ENCODE measurements at places on chromosomes 12 and 14. TPM values are rescaled to one million over a fixed set of nuclear protein-coding genes. Genes with fewer than 3 reads are reported as not detected.

DNA sequence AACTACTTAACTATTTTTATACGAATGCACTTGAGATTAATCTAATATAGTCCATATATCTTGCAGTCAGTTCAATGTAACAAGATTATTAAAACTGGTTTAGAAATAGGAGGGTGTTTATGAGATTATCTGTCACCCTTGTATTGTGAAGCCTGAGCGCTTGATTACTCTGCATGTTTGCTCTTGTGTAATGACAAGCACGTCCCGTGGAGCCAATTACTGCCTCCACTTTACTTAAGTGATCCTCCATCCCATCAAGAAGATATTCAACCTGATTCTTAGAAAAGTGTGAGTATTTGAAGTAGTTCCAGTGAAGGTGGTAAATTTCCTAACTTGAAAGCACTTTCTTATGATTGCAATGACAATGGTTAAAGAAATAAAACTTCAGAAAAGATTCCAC, 415.2 kb upstream of the GARIN6 start:
- ATAC-seq: no peak

DNA sequence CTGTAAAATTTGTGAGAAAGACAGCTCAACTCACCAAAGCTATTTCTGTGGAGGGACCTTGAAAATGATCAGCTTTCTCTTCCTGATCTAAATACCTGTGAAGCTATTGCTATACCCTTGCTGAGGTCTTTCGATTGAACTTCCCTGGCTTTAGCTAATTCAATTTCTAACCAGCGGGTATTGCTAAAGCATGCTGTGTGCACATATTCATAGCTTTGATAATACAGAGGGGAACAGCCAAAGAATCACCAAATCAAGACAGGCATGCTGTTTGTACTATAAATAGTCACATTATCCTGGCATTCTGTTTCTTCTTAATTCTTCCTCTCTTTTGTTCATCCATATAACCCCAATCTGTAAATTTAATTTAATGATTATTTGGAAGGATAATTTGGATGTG, 233.0 kb downstream of the LRFN5 start:
- no peak for ATAC-seq

DNA sequence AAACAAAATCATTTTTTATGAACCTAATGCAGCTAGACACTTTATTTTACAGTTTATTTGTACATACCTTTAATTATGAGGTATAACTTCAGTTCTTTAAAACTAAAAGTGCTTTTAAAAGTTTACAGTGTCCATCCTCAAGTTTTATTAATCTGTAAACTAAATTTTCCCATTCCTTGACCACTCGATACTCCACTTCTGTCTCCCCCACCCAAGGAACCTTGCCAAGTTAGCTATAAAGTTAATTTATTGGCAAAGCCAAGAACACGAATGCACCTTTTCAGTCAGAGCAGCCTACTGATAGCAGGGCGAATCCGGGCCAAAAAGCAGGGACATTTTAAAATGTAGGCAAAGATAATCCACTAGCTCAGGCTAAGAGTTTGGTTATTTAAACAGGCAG, 29.6 kb downstream of the NAA30 start:
- no peak for ATAC-seq

DNA sequence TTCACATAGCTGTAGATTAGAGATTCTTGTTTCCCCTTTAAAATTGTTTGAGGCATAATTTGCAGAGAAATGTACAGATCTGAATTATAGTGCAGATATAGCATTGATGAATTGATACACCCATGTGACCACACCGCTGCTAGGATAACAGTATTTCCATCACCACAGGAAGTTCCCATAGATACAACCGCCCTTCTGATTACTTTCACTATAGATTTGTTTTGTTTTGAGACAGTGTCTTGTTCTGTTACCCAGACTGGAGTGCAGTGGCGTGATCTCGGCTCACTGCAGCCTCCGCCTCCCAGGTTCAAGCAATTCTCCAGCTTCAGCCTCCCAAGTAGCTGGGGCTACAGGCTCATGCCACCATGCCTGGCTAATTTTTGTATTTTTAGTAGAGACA, 8.8 kb upstream of the ASPG start:
- ATAC-seq: no peak

DNA sequence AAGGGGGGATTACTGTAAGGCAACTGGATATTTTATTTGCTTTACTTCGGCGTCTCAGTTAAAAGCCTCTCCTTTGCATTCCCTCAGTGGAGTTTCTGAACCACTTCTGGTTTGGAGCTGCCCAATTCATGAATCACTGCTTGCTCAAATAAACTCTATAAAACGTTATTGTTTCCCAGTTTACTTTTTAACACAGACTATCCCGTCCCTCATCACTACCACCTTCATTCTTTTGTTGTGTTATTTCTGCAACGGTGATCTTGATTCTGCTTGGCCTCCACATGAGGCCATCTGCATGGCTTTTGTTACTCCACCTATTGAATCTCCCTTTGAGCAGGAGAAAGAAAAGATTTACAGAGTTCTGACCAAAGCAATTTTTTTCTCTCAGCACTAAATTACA, 104.0 kb upstream of the PLEKHA5 start:
- peak; percentile 80 for ATAC-seq

GRCh38 chr14:57057803-57058202, 210.9 kb downstream of the EXOC5 start:
- no peak for ATAC-seq

DNA sequence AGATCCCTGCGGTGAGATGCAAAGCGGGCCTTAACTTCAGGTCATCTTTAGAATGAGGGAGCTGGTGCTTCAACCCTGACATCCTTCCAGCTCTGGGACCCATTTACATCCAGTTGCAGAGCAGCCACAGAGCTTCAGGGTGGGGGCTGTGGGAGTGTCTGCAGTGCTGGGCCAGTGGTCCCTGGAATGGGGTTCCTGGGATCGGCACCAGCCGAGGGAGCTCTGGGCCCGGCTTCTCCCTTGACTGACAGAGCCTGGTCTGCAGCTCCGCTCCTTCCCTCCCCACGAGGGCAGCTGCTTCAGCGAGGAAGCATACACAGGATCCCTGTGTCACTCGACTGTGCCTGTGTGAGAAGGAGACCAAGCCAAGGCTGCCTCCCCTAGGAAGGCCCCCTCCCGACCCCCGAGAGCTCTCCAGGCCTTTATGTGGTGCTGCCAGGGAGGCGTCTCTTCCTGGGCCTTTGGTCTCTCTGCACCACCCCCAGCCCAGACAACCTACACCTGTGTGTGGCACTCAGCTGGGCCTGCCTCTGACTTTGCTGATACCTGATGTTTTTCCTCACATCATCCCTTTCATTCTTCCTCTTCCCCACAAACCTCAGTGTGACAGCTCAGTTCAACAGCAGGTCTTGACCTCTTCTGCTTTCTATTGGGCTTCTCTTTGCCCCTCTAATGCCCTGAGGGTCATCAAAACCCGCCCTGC, 48.1 kb upstream of the RIN3 start:
- no peak for ATAC-seq

- ATAC-seq: peak; percentile 59
Measured at GRCh38 chr14:103384450-103385151, 614 bp upstream of the MARK3 start.

DNA sequence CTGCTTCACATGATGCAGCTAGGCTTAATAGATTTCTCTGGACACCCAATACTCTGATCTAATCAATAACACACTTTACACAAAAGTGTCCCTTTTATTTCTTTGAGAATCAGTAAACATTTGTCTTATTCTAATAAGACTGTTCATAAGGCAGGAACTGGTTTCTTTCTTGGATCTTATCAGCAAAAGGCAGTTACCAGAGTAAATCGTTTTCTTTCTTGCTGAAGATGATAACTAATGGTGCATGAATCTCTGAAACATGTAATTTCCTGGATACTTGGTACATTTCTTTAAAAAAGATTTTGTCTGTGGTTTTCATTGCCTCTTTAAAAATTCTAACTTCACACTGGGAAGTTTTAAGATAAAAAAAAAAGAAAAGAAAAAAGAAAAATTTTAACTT, 39.6 kb downstream of the WIF1 start:
- no peak for ATAC-seq

- ATAC-seq: no peak
Measured at GRCh38 chr14:22979748-22980392, 2.5 kb downstream of the AJUBA start.

DNA sequence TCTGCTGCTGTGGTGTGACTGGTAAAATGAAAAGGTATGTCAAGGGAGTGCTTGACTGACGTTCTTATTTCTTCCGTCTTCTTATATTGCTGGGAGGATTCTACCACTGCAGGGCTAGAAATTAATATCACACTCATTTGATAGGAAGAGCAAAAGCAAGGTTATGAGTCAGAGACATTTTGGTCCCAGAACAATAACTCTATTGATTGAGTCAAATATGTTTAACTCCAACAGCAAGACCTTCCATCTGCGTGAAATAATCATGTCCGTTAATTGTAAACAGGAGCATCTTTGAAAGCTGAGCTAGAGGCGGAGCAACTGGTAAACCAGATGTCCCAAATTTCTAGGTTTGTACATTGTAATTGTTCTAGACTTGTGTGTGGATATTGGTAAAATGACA, 1293.6 kb downstream of the AACS start:
- no peak for ATAC-seq

Gene FAM90A1
- total RNA-seq: 0.31 TPM

Gene KRT83
- total RNA-seq: not detected

DNA sequence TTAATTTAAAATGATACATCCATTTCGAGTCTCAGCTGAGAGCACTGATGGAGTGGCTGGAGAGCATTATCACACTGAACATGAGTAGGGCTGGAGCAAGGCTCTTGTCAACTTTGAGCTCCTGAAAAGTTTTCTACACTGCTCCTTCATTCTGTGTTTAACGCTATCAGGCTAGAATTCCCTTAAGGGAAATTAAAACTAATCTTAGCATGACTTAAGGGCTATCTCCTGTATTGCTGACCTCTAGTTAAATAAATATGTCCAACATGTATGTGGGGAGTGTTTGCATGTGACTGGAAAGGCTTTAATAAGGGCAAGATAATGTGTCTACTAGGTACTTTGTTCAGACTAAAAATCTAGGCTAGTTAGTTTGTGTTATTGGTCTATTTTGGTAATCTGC, 116.7 kb upstream of the CAND1 start:
- ATAC-seq: no peak

- ATAC-seq: no peak
Measured at GRCh38 chr14:54700717-54701116, 133.8 kb downstream of the SAMD4A start.

DNA sequence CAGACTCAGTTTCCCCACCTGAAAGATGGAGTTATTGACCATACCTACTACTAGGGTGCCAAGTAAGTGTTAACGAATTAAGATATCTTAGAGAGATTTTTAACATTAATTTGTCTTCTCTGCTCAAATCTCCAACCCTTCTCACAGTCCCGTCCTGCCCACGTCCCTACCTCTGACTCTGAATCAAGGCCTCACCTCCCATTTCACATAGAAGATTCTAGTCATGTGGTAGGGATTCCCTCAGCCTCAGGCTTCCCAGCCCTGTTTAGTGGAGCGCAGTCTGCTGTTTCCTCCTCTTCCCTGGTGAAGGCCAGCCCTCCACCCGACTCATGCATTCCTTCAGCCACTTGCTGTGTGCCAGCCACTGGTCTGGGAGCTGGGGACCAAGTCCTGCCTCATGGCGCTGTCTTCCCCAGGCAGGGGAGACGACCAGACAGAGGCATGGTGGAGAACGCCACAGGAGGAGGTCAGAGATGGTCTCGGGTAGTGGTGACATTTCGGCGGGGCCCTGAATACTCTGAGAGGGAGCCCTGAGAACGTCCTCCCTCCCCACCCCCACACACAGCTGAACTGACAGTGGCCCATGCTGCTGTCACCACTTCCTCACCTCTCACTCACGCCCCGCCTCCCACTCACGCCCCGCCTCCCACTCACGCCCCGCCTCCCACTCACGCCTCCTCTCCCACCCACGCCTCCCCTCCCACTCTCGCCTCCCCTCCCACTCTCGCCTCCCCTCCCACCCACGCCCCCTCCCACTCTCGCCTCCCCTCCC, 38.8 kb downstream of the TMEM63C start:
- no peak for ATAC-seq

DNA sequence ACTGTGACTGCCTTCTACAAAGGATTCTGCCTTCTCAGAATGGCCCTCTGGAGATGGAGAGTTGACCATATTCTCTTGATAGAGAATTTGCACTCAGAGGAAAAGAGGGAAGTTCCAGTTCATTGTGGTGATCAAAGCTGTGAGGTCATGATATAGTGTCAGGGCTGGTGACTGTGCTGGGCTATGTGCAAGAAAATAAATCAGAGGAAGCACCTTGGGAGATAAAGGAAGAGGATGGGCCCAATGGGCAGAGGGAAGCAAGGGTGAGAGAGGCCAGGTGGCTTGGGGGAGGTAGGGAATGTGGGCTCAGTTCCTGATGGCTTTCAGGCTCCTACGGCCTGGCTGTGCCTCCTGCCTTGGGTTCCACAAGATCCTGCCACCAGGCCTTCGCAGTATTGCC, 145.8 kb downstream of the SLC8A3 start:
- ATAC-seq: no peak

- ATAC-seq: no peak
Measured at GRCh38 chr12:42267413-42268190, 29.6 kb upstream of the YAF2 start.

Gene NXPH4
- total RNA-seq: 1.8 TPM

DNA sequence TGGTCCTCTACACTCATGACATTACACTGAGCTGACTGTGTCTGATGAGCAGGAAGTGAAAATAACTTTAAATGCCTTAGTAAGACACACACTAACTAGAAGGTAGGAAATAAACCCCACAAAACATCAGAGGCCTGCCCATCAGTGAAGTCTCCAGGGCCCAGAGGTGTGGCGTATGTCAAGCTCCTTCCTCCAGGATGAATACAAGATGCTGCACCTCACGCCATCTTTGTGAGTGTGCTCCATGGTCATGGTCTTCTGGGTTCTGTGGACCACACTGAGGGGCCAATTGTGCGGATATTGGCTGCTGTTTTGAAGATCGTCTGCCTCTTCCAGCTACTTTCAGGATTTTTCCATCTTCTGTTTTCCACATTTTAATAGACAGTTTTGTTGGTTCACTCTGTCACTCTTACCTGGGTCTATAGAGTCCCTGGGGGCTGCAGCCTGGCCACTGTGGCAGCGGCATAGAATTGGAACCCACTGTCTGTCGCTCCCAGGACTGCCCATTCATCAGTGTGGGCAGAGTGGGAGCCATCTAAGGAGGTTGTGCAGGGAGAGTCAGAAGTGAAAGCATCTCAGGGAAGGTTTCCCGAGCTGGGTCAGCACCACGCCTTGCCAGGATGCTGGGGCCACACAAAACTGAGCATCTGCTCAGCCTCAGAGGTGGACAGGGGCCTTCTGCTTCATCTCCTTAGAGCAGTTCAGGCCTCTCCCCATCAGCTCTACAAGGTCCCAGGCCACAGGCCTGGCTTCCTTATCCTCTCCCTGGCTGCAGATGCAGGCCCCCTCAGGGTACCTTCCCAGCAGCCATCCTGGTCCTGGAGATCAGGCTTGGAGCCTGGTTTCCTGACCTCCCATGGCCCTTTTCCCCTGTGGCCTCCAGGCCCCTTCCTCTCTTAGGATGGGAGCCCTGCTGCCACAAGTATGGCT, 57.5 kb upstream of the C14orf180 start:
- no peak for ATAC-seq

GRCh38 chr12:51860986-51861385, 12.5 kb upstream of the FIGNL2 start:
- ATAC-seq: no peak

Gene PZP
- total RNA-seq: 1.2 TPM

GRCh38 chr12:63208956-63209355, 58.0 kb upstream of the AVPR1A start:
- ATAC-seq: no peak

- ATAC-seq: no peak
Measured at GRCh38 chr12:68870011-68870410, 62.0 kb downstream of the MDM2 start.

Gene ABCD2
- total RNA-seq: 0.12 TPM

Measured in motor neuron (in vitro differentiated cells).